ENCODE measurements at places on chromosomes 4 and X.

DNA sequence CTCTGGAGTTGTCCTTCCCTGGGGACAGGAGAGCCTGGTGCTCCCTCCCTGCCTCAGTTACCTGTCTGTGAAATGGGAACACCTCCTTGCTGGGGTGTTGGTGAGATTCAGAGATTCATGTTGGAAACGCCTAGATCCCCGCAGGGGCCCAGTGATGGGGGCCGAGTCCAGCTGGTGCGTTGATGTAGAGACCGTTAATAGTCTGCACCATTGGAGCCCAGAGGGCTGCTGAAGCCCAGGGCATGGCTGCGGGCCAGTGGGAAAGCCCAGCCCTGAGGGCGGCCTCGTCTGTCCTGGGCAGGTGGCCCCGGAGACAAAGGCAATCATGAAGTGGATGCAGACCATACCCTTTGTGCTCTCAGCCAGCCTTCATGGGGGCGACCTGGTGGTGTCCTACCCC, 14.4 kb downstream of the CPZ start:
- DNase-seq: no peak

DNA sequence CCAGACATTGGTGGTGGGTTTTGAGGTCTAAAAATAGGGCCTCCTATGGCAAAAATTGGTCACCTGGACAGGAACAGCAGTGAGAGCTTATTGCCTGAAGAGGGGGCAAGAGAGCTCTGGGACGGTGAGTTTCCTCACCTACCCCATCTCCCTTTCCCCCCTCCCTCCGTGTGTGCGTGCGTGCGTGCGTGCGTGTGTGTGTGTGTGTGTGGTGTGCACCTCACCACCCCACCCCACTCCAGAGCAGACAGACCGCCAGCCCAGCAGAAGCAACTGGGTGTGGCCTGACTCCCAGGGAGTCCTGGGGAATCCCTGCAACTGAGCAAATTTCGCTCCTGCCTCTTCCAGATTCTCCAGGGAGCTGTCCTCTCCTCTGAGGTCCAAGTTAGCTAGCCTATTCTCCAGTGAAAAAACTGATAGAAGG, 44.7 kb downstream of the PRPS1 start:
- no peak for DNase-seq

DNA sequence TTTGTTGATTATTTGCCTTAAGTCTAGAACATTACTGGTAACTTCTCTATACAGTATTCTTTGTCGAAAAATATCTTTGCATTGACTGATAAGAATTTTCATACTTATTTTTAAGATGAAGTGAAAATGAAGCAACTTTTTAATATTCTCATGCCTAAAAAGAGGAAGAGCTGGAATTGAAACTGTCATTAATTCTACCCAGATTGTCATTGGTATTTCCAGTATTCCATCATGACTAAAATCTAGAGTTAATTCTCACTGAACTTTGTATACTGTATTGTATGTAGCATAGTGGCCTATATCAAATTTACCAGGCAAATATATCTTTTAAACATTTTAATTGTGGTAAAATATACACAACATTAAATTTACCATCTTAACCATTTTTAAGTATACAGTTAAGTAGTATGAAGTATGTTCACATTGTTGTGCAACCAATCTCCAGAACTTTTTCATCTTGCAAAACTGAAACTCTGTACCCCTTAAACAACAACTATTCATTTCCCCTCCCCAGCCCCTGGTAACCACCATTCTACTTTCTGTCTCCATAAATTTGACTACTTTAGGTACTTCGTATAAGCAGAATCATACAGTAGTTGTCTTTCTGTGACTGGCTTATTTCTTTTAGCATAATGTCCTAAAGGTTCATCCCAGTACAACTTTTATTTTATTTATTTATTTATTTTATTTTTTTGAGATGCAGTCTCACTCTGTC, 24.3 kb upstream of the ZNF41 start:
- DNase-seq: no peak

GRCh38 chr4:8414377-8414776, 26.1 kb downstream of the ACOX3 start:
- no peak for DNase-seq

DNA sequence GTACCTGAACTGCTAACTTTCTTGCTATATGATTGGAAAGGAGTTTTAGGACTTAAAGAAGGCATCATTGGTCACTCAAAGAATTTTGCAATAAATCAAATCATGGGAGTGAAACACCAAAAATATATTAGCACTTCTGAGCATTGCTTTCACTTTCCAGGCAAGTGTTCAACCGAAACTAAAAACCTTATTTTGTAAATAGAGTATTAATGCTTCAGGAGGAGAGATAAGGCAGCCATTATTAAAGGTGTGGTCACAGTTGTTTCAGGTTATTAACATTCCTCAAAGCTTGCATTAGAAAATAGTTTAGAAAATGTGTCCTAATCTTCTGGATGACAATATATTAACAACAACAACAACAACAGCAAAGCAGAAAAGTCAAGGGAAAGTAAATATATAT, 92.3 kb upstream of the TLL1 start:
- DNase-seq: no peak

- no peak for DNase-seq
These were observed 3.5 kb upstream of the SLIT2 start for GRCh38 chr4:20248155-20248558.

DNA sequence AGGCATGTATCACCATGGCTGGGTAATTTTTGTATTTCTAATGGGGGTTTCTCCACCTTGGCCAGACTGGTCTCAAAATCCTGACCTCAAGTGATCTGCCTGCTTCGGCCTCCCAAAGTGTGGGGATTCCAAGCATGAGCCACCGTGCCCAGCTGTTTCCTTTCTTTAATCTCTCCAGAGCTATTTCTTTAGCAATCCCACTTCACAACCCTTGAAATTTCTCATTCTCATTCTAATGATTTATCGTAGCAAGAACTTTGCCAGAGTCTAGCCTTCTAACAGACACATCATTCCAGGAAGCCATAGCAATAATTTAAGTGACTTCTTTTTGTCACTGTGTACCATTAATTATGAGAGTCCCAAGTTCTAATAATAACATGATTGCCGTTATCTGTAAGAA, 68.6 kb downstream of the RXFP1 start:
- no peak for DNase-seq

GRCh38 chrX:40845331-40845911, 110.1 kb upstream of the MED14 start:
- no peak for DNase-seq

- DNase-seq: no peak
These were observed 56.1 kb downstream of the FAM114A1 start for GRCh38 chr4:38923746-38924145.

GRCh38 chr4:78764498-78764961, 11.6 kb upstream of the BMP2K start:
- DNase-seq: no peak

- no peak for DNase-seq
These were observed 186.8 kb downstream of the FAT4 start for GRCh38 chr4:125501568-125501967.

- DNase-seq: no peak
These were observed 95.2 kb downstream of the LARP7 start for GRCh38 chr4:112732142-112732541.

- DNase-seq: no peak
These were observed 378.7 kb downstream of the C4orf33 start for GRCh38 chr4:129474698-129475097.

- no peak for DNase-seq
These were observed 51.4 kb downstream of the NPY5R start for GRCh38 chr4:163395055-163395454.

DNA sequence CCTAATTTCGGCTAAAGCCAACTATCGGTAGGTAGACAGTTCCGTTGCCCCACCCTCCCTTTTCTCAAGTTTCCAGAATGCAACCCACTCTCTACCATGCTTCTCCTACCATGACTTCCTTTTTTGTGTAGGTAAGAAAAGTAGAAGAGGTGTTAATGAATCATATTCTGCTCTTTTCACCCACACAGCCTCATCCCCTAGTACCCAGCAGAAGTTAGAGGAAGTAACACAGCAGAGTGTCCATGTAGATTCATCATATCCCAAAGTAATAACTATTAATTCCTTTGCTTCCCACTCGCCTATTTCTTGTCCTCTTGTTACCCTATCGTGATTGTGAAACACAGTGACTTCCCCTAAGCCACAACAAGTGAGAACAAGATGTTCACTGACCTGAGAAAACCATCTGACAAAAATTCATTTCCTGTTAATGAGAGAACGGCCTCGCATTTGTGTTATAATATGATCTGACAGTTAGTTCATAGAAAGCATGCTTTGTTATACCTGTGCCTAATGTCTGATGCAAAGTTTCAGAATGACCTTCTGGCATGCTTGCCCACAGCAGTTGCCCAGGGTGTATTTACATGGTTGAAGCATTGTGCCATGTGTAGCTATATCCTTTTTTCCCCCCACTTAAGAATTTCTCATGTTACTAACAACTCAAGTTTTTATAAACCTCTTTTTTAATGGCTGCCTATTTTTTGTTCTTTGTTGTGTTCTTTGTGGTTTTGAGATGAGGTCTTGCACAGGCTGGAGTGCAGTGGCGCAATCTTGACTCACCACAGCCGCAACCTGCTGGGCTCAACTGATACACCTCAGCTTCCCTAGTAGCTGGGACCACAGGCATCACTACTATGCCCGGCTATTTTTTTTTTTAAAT, 185.6 kb downstream of the RAP1GDS1 start:
- no peak for DNase-seq

- no peak for DNase-seq
These were observed 496.6 kb downstream of the STIM2 start for GRCh38 chr4:27357283-27357682.

DNA sequence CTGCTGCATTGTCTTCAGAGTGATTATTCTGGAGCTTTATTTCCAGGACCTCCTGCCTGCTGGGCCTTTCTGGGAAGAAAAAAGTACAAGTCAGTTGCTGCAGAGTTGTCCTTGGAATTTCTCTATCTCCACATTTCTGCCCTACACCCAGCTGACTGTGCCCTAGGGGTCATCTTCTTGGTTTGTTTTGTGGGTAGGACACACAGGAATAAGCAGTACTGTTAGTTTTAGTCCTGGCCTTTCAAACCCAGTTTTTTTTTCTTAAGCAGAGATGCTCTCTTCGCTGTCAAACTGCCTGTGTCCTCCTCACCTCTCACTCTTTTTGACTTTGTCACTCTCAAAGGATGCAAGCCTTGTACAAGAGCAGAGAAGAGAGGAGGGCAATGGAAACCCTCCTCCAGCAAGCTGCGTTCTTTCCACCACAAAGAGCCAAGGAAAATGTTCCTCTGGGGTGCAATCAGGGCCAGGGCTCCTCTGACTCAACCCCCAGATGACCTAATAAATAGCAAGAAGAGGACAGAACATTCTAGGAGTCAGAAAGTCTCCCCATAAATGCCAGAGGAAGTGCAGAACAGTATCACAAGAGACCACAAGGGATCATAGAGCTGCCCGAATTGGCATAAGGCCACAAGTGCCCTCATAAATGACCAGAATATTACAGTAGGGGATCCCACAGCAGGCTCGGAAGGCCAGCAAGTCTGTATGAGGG, 186.2 kb downstream of the RCHY1 start:
- DNase-seq: no peak

GRCh38 chr4:159045321-159045720, 57.6 kb upstream of the RAPGEF2 start:
- DNase-seq: no peak

GRCh38 chr4:110615353-110616237, 7.3 kb downstream of the PITX2 start:
- no peak for DNase-seq

DNA sequence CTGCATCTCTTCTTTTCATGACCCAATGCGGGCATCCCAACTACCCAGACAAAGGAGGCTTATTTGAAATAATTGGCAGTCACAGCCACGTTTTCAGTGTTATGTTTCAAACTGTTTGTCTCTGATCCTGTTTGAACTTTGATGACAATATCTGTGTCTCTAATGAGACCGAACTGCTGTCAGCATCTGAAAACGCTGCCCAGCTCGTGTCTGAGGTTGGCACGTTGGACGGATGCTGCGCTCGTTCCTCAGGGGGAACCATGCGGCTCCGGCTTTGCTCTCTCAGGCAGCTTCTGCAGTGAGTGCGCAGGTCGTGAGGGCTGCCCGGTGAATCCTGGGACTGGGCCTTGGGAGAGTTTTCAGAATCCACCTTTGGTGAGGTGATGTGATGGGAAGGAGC, 58.4 kb upstream of the SORBS2 start:
- no peak for DNase-seq

GRCh38 chr4:1631136-1631535, 53.0 kb downstream of the FAM53A start:
- DNase-seq: no peak

DNA sequence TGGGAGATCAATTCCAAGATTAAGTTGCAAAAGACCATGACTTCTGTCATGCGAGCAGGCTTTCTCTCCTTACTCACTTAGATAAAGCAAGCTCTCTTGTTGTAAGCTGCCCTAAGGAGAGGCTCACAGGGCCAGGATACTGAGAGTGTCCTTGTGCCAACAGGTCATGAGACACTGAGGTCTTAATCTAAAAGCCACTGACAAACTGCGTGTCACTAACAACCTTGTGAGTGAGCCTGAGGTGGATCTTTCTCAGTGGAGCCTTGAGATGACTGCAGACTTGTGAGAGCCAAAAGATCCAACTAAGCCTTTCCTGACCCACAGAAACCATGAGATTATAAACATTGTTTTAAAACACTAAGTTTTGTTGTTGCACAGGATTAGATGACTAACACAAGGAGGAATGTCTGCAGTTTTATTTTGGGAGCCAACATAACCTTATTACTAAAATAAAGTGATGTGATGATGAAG, 170.5 kb downstream of the SLC39A8 start:
- DNase-seq: no peak

GRCh38 chr4:40327340-40327739, 7.8 kb upstream of the CHRNA9 start:
- DNase-seq: no peak

DNA sequence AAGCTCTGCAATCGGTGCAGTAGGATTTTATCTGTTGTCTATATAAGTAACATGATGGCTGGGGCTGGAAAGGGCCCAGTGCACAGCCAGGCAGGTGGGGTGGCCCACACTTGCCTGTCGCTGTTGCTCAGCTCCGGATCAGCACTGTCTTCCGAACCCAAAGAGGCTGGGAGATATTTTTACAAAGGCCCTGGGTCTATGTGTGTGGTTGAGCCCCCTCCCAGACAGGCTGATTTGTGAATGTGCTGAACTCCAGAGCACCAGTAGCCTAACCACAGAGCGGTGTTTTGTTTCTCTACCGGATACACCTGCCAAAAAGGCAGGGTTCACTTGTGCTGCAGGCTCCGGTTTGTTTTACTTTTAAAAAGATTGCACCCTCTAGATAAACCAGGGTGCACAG, 33.5 kb upstream of the CHRNA9 start:
- DNase-seq: no peak

GRCh38 chr4:69835766-69836165, 24.2 kb downstream of the SULT1E1 start:
- no peak for DNase-seq

- DNase-seq: no peak
These were observed 871 bp upstream of the HPGD start for GRCh38 chr4:174523025-174523693.

Measured in NCI-H187 (cell line).